ENCODE measurements at places on chromosomes 6 and 20.

DNA sequence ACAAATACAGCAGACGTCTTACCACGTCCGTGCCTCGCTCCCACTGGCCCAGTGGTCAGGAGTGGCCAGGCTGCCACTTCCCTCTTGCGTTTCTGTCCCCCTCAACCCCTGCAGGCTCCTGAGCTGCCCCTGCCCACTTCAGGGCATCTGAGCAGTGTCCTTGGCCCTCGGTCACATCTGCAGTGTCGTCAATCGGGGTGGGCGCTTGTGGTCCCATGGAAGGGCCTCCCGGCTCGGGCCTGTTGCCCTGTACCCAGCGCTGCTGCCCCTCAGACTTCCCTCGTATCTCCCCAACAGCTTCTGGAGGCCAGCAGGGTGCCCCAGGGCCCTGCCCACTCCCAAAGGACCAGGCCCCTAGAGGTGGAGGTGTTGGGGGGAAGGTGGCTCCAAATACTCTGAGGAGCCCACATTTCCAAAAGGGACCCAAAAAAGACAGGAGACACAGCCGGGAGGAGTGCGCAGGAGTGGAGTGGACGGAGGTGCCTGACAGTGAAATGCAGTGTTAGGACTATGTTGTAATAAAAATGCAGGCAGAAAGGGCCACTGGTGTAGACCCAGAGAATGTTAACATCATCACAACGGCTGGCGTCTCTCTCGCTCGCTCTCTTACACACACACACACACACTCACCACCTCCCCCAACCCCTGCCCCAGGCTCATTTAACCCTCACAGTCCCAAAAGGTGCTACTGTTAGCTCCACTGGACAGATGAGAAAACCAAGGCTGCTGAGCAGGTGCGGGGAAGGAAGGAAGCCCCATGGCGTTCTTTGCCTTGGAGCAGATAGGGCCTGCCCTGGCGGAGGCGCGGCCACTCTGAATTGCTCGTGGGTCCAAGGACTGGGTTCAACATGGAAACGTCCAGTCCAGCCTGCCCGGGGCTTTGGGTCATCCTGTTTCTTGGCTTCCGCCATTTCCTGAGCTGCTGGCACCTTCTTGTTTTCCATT, 343.9 kb downstream of the ZFAND3 start:
- no peak for DNase-seq

DNA sequence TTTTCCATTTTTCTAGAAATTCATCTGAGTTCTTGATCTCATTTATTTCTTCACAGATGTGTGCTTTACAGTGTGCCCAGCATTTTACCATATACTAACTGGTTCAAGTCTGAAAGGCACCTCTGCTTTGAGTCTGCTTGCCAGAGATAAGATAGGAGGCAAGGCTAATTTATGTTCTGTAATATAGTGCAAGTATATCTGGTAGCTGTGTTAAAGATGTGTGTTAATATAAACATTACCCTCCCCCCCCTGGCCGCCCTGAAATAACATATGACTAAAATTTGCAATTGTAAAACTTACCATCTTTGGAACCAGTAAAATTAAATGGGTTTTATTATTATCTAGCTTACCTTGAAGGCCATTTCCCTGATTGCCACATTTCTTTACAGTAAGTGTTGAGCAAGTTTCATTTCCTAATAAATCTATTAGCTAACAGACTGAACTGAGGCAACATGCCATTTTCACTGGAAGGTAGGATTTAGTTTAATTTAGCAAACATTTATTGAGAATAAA, 2.7 kb downstream of the FBXO9 start:
- DNase-seq, result no peak

- no peak for DNase-seq
These were observed 374.3 kb upstream of the CHD6 start for GRCh38 chr20:41992481-41992880.

GRCh38 chr6:84027340-84028181, 6.0 kb upstream of the MRAP2 start:
- no peak for DNase-seq

- DNase-seq, result no peak
These were observed 38.6 kb downstream of the ZHX3 start for GRCh38 chr20:41278936-41279335.

Data from ovary (tissue), 10 donors.